Activated naive CD4-positive, alpha-beta T cell treated with anti-CD3 and anti-CD28 coated beads, Interleukin-2, amount 10 ng/mL, durations not matched to agents 5 hours and 36 hours (primary cell): ENCODE measurements at places on chromosomes 3 and 15. TPM values are rescaled to one million over a fixed set of nuclear protein-coding genes. Genes with fewer than 3 reads are reported as not detected.

ATP13A4 gene
- 1.4 TPM for total RNA-seq

NAALADL2 gene
- not detected for total RNA-seq

CCK gene
- not detected for total RNA-seq

OSBPL10 gene
- total RNA-seq, result 0.34 TPM

HYKK gene
- 3.8 TPM for total RNA-seq

FBXW12 gene
- total RNA-seq, result not detected

ALPK3 gene
- total RNA-seq, result 0.20 TPM

CXCR6 gene
- 1.7 TPM for total RNA-seq

AAGAB gene
- 36.8 TPM for total RNA-seq

DNAJB11 gene
- total RNA-seq, result 45.6 TPM

UBR1 gene
- 38.6 TPM for total RNA-seq

SLC24A1 gene
- 4.9 TPM for total RNA-seq

LRRC57 gene
- 15.5 TPM for total RNA-seq

PARP3 gene
- total RNA-seq, result 23.2 TPM

ALDH1A3 gene
- total RNA-seq, result not detected

ITGB5 gene
- not detected for total RNA-seq

NSMCE3 gene
- total RNA-seq, result 10.5 TPM

MUC4 gene
- 0.05 TPM for total RNA-seq

ADGRG7 gene
- not detected for total RNA-seq

TMEM40 gene
- not detected for total RNA-seq

BHLHE40 gene
- total RNA-seq, result 214 TPM

RAB6B gene
- not detected for total RNA-seq

MB21D2 gene
- total RNA-seq, result 15.3 TPM

GTF2A2 gene
- total RNA-seq, result 85.5 TPM

RBPMS2 gene
- total RNA-seq, result not detected

MKRN2OS gene
- not detected for total RNA-seq

EPB42 gene
- total RNA-seq, result not detected

MME gene
- total RNA-seq, result not detected

ADAMTSL3 gene
- total RNA-seq, result not detected

CHDH gene
- 0.20 TPM for total RNA-seq

TEX55 gene
- not detected for total RNA-seq

HTR3E gene
- not detected for total RNA-seq

ACAA1 gene
- 81.0 TPM for total RNA-seq

HESX1 gene
- not detected for total RNA-seq

ZSCAN2 gene
- total RNA-seq, result 5.8 TPM

TMEM207 gene
- not detected for total RNA-seq

SNAP23 gene
- 54.2 TPM for total RNA-seq

NDN gene
- 4.1 TPM for total RNA-seq

ILDR1 gene
- 0.10 TPM for total RNA-seq
